Stomach (tissue), 19 donors: ENCODE measurements at places on chromosomes 11 and 22. TPM values are rescaled to one million over a fixed set of nuclear protein-coding genes. Genes with fewer than 3 reads are reported as not detected.

GLYATL1 gene
- 13.4 TPM for total RNA-seq

GRCh38 chr11:26572770-26573402, 823 bp upstream of the MUC15 start:
- H3K27ac ChIP-seq, result no peak overlapping the region
- H3K27me3 ChIP-seq, result no peaks in the 10 kb centered on the region
- no peak for DNase-seq

GRCh38 chr22:28835630-28836189, 35.3 kb upstream of the XBP1 start:
- no peaks in the 10 kb centered on the region for H3K36me3 ChIP-seq
- H3K4me1 ChIP-seq, result peaks cover 9% of the 10 kb centered on the region
- no peaks in the 10 kb centered on the region for H3K27me3 ChIP-seq
- DNase-seq, result no peak
- H3K4me3 ChIP-seq, result no peak overlapping the region
- H3K27ac ChIP-seq, result no peak overlapping the region

KRTAP5-10 gene
- total RNA-seq, result not detected

C22orf31 gene
- not detected for total RNA-seq

PGA5 gene
- total RNA-seq, result 1,340 TPM

OSM gene
- total RNA-seq, result not detected

LSP1 gene
- total RNA-seq, result 78.8 TPM

DNA sequence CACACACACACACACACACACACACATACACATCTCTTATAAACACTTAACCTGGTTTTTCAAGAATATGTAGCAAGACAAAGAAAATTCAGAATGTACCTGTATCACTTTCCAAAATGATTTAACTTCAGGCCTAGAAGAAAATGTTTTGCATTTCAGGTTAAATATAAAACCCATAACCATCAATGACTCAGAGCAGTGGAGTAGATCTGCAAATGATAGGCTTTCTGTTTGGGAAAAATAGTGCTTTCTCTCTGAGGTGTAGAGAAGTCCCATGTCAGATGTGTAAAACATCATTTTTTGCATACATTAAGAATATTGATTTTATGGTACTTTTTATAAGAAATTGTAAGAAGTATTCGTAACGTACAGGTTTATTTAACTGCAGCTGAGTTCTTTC, 116.9 kb downstream of the STK33 start:
- no peak for DNase-seq
- H3K4me1 ChIP-seq, result no peaks in the 10 kb centered on the region
- H3K27ac ChIP-seq, result no peak overlapping the region
- no peak overlapping the region for H3K4me3 ChIP-seq

MYEOV gene
- total RNA-seq, result 0.92 TPM

UBQLNL gene
- total RNA-seq, result 0.92 TPM

- H3K4me1 ChIP-seq, result no peaks in the 10 kb centered on the region
- no peak overlapping the region for H3K4me3 ChIP-seq
- DNase-seq, result no peak
- no peaks in the 10 kb centered on the region for H3K27me3 ChIP-seq
Measured at GRCh38 chr11:132535830-132536229, 996.5 kb downstream of the OPCML start.

PYGM gene
- total RNA-seq, result 1.8 TPM

PSMD13 gene
- 50.0 TPM for total RNA-seq

GRCh38 chr11:96681019-96681716, 291.4 kb downstream of the JRKL start:
- H3K4me3 ChIP-seq, result no peak overlapping the region
- no peak overlapping the region for H3K27ac ChIP-seq
- H3K36me3 ChIP-seq, result no peaks in the 10 kb centered on the region
- no peak for DNase-seq
- no peaks in the 10 kb centered on the region for H3K27me3 ChIP-seq
- H3K4me1 ChIP-seq, result no peaks in the 10 kb centered on the region

DNA sequence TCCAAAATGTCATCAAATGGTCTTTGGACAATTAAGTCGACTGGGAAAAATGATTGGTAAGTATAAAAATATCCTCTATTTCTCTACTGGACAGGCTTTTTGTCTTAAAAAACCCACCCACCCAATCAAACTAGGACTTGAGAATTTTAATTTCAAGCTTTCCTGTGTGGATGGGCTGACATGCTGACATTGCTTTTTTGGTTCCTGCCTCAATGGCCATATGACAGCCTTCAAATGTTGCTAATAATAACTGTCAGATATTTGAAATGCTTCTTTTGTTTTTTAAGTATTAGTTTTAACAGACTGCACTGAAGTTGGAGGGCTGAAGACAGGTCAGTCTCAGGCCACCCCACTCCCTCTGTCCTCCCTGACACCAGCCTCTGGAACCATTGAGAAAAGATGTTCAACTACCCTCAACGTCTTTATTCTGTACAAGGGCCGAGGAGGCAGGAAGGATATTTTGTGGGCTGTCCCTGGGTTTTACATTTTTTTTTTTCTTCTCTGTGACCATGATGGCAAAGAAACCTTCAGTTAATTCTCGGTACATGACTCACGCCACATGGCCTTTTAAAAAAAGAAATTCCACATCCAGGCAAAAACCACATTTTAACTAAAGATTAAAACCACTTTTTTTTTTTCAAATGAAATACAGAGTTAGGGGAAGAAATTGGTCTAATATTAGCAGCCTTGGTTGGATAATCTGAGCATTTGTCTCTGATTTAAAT, 130.4 kb downstream of the SLC1A2 start:
- no peaks in the 10 kb centered on the region for H3K27me3 ChIP-seq
- no peaks in the 10 kb centered on the region for H3K36me3 ChIP-seq
- no peak for DNase-seq
- no peak overlapping the region for H3K27ac ChIP-seq

- H3K36me3 ChIP-seq, result no peaks in the 10 kb centered on the region
- H3K4me1 ChIP-seq, result no peaks in the 10 kb centered on the region
- DNase-seq, result peak; percentile 89
- H3K4me3 ChIP-seq, result no peak overlapping the region
- no peak overlapping the region for H3K27ac ChIP-seq
- H3K27me3 ChIP-seq, result no peaks in the 10 kb centered on the region
Measured at GRCh38 chr22:44625981-44626687, 75.9 kb upstream of the PRR5 start.

DNA sequence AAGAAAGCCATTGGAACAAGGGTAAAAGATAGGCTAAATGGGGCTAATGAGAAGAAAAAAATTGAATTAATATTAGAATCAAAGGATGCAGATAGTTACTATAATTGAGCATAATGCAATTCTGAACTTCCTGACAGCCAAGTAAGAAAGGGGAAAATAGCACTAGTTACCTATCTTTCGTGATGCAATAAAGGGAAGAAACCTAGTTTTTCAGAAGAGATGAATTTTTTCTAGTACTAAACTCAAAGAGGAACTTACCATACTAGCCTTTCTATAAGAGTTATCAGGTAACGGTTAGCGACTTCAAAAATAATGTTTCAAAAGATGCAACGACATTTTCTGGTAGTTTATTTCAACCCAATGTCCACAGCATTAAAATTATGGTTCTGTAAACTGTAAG, 8.8 kb upstream of the WT1 start:
- H3K27ac ChIP-seq, result no peak overlapping the region
- no peaks in the 10 kb centered on the region for H3K36me3 ChIP-seq
- no peak overlapping the region for H3K4me3 ChIP-seq
- DNase-seq, result no peak
- peaks cover 39% of the 10 kb centered on the region for H3K27me3 ChIP-seq

RHOD gene
- 1.2 TPM for total RNA-seq

- no peak overlapping the region for H3K4me3 ChIP-seq
- DNase-seq, result no peak
- no peaks in the 10 kb centered on the region for H3K27me3 ChIP-seq
- no peaks in the 10 kb centered on the region for H3K4me1 ChIP-seq
- H3K36me3 ChIP-seq, result no peaks in the 10 kb centered on the region
Measured at GRCh38 chr11:8008212-8008611, 21.1 kb downstream of the EIF3F start.

GRCh38 chr11:87325490-87325872, 287.7 kb downstream of the TMEM135 start:
- no peak overlapping the region for H3K27ac ChIP-seq
- H3K36me3 ChIP-seq, result peaks cover 31% of the 10 kb centered on the region
- no peak overlapping the region for H3K4me3 ChIP-seq
- no peak for DNase-seq

OR4A47 gene
- total RNA-seq, result not detected

GGT1 gene
- total RNA-seq, result 17.4 TPM

DNA sequence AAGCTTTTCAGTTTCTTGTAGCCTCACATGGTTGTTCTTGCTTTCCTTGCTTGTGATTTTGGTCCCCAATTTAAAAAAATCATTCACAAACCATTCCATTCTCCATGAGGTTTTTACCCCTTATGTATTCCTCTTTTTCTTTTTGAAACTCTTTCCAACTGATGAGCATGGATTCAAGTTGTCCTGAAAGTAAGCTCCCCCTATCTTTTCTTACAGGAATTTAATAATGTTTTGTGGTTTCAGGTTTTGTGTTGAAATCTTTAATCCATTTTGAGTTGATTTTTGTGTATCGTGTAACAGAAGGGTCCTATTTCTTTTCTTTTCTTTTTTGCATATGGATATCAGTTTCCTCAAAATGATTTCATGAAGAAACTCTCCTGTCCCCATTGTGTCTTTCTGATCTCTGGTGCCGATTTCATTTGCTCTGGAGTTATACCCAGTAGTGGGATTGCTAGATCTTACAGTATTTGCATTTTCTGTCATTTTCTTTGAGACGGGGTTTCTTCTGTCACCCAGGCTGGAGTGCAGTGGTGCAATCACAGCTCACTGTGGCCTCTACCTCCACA, 58.5 kb downstream of the LRRC74B start:
- H3K36me3 ChIP-seq, result no peaks in the 10 kb centered on the region
- H3K4me3 ChIP-seq, result no peak overlapping the region
- DNase-seq, result no peak
- H3K27me3 ChIP-seq, result no peaks in the 10 kb centered on the region
- peaks cover 6% of the 10 kb centered on the region for H3K4me1 ChIP-seq
- H3K27ac ChIP-seq, result no peak overlapping the region

DNA sequence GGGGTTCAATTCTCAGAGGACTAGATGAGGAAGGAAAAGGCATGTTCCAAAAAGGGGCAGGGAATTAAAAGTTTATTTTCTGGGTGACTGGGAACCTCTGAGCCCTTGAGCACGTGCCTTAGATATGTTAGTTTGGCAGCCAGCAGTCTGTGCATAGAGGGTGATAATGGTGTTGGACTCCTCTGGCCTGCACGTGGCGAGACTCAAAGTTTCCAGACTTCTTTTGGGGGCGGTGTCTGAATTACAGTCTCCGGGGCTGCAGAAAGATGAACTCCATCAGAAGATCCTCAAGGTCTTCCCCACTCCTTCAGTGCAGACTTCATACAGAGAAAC, 861 bp upstream of the ZNRF3 start:
- H3K4me3 ChIP-seq, result peak overlapping the region; percentile 63
- peaks cover 11% of the 10 kb centered on the region for H3K27me3 ChIP-seq
- no peaks in the 10 kb centered on the region for H3K36me3 ChIP-seq
- peak overlapping the region; percentile 31 for H3K27ac ChIP-seq
- H3K4me1 ChIP-seq, result peaks cover 21% of the 10 kb centered on the region
- DNase-seq, result peak; percentile 69

LMO2 gene
- total RNA-seq, result 12.3 TPM

DNA sequence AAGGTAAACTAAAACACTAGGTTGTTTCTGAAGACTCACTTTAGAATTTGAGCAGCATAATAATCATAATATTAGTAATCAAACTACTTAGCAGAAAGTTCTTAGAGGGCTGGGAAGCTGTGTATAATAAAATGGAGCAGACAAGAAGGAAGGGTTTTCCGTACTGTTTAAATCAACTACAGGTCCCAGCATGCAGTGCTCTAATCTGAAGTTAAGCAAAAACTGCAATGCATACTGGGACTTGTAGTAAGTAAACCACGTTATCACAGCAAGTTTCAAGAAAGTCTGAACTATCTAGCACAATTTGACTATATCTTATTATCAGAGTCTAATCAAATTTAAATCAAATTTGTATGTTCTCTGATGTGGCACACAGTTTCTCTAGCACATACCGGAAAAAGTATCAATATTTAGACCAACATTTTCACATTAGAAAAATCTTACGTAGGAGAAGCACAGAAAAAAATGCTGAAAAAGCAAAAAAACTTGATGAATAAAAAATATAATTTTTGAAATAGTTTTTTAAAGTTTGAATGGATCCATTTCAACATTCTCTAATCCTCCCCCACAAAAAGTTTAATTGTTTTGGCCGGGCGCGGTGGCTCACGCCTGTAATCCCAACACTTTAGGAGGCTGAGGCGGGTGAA, 8.2 kb downstream of the PHF21A start:
- H3K36me3 ChIP-seq, result no peaks in the 10 kb centered on the region
- DNase-seq, result no peak
- no peaks in the 10 kb centered on the region for H3K27me3 ChIP-seq
- H3K4me1 ChIP-seq, result peaks cover 86% of the 10 kb centered on the region
- no peak overlapping the region for H3K4me3 ChIP-seq

DNA sequence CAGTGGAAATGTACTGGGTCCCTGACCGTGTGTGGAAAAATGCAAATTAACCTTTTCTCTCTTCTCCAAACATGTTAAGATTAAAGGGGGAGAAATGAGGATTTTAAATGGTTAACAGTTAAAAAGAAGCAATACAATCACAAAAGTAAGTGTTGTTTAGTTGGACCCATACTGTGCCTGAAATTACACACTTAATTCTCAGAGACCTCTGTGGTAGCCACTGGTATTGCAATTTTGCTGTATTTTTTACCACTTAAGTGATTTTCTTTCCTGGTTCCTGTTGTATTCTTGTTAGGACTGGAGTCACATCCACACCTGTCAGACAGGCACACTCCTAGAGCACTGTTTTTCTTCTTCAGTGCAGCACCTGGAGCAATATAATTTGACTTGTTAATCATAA, 179.6 kb upstream of the PDGFD start:
- no peaks in the 10 kb centered on the region for H3K27me3 ChIP-seq
- no peaks in the 10 kb centered on the region for H3K36me3 ChIP-seq
- DNase-seq, result no peak
- no peaks in the 10 kb centered on the region for H3K4me1 ChIP-seq

DNA sequence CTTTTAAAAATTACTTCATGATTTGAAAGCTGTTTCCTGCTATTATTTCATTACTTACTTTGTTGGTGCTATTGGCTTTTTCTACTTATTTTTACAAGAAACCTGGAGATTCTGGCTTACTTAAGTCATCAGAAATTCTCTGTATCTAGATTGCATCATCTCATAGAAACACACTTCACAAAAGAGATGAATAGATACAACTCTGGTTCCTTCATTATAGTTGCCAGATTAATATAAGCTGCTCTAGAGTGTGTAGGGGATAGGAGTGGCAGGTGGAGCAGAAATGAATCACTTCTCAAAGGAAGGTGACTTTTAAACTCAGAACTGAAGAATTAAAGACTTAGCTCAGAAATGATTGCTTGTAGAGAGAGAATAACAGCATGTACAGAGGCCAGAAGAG, 20.0 kb downstream of the CYP2R1 start:
- H3K27me3 ChIP-seq, result no peaks in the 10 kb centered on the region
- H3K4me1 ChIP-seq, result no peaks in the 10 kb centered on the region
- H3K36me3 ChIP-seq, result no peaks in the 10 kb centered on the region
- no peak for DNase-seq
- no peak overlapping the region for H3K27ac ChIP-seq
- H3K4me3 ChIP-seq, result no peak overlapping the region

TRIM22 gene
- total RNA-seq, result 62.9 TPM
